ENCODE measurements at places on chromosomes 4 and X.

- H3K27ac ChIP-seq: no peak overlapping the region
- no peak for DNase-seq
- peaks cover 3% of the 10 kb centered on the region for H3K4me1 ChIP-seq
Measured at GRCh38 chr4:98887145-98887544, 41.8 kb downstream of the EIF4E start.

- peaks cover 4% of the 10 kb centered on the region for H3K36me3 ChIP-seq
- no peak for DNase-seq
- no peak overlapping the region for H3K4me3 ChIP-seq
- no peak overlapping the region for H3K27ac ChIP-seq
Measured at GRCh38 chr4:14596904-14597303, 405.4 kb upstream of the CPEB2 start.

DNA sequence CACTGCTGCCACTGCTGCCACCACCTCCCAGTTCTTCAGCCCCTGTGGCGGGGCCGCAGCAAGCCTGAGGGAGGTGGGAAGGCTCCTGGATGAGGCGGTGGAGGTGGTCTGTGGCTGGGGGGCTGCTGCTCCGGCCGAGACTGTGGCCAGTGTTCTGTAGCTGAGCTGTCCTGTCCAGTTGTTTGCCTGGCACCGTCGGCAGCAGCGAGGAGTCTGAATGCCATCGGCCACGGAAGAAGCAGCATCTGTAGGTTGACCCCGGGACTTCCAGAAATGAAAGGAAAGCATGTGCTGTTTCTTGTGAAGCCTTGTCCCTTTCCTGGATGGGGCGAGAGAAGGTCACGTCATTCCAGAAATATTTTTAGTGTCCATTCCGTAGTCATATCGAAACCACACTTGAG lies 3.3 kb downstream of the C4orf54 start:
- H3K36me3 ChIP-seq: no peaks in the 10 kb centered on the region
- H3K4me3 ChIP-seq: no peak overlapping the region
- DNase-seq: no peak
- no peaks in the 10 kb centered on the region for H3K27me3 ChIP-seq
- no peaks in the 10 kb centered on the region for H3K4me1 ChIP-seq

DNA sequence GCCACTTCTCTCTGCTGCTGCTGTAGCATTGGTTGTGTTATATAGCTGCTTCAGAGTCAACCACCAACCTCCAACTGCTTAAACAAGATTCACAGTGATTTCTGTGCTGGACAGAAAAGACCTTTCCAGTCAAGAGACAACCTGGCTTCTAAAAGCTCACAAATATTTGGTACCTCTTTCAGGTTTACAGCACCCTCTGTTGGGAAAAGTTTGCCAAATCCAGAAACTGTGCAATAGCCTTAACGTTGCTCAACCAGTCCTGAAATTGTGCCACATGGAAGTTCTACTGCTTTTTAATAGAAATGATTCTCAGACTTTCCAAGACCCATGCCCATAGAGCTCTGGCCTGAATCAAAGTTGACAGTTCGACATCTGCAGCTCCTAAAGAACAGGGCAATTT lies 842.1 kb upstream of the HTR2C start:
- H3K36me3 ChIP-seq: no peaks in the 10 kb centered on the region
- no peak overlapping the region for H3K4me3 ChIP-seq
- H3K27ac ChIP-seq: no peak overlapping the region
- H3K27me3 ChIP-seq: no peaks in the 10 kb centered on the region

DNA sequence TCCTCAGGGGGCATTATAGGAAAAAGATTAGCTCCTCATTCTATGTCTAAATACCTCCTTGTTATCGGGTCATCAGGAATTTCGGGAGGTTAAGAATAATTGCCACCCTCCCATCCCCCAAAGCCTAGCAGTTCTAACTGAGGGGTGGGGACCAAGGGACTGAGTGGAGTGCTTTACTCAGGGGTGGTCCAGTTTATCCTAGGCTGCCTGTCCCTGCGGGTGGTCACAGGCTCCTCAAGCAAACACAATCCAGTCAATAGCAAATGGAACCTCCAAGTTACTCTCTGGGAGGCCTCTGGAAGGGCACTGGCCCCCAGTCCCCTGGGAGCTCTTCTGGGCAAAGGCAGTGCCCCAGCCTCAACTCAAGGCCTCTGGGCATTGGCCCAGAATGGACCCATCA lies 6.7 kb downstream of the ELF4 start:
- DNase-seq: no peak
- no peaks in the 10 kb centered on the region for H3K27me3 ChIP-seq
- H3K4me1 ChIP-seq: no peaks in the 10 kb centered on the region
- H3K27ac ChIP-seq: no peak overlapping the region
- no peak overlapping the region for H3K4me3 ChIP-seq
- no peaks in the 10 kb centered on the region for H3K36me3 ChIP-seq

GRCh38 chr4:15234116-15234855 lies 193.5 kb upstream of the C1QTNF7 start:
- no peaks in the 10 kb centered on the region for H3K36me3 ChIP-seq
- no peaks in the 10 kb centered on the region for H3K4me1 ChIP-seq
- peak overlapping the region; percentile 25 for H3K27ac ChIP-seq
- no peaks in the 10 kb centered on the region for H3K27me3 ChIP-seq
- no peak for DNase-seq

- H3K27me3 ChIP-seq: no peaks in the 10 kb centered on the region
- H3K4me1 ChIP-seq: no peaks in the 10 kb centered on the region
- H3K36me3 ChIP-seq: no peaks in the 10 kb centered on the region
- H3K27ac ChIP-seq: peak overlapping the region; percentile 83
- no peak overlapping the region for H3K4me3 ChIP-seq
Measured at GRCh38 chr4:123649645-123650391, 253.2 kb downstream of the SPRY1 start.

GRCh38 chr4:143021384-143021783 lies 163.3 kb upstream of the USP38 start:
- H3K27ac ChIP-seq: no peak overlapping the region
- DNase-seq: no peak
- H3K27me3 ChIP-seq: no peaks in the 10 kb centered on the region
- no peaks in the 10 kb centered on the region for H3K36me3 ChIP-seq

DNA sequence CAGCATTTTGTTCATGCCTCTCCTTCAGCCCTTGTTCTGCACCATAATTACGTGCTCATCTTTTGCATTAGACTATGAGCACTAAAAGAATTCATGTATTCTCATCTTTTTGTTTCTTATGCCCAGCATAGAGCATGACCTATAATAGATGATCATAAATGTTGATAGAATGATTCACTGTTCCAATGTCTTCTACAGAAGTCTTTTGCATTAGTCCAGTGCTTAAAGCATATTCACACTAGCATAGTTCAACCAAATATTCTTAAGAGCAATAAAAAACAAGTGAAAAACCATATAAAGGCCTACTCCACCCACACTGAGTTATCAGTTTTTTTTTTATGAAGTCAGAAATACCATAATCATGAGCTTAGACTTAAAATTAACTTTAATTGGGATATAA lies 36.5 kb upstream of the SLC10A4 start:
- no peaks in the 10 kb centered on the region for H3K27me3 ChIP-seq
- H3K36me3 ChIP-seq: no peaks in the 10 kb centered on the region
- H3K4me3 ChIP-seq: no peak overlapping the region

- H3K4me3 ChIP-seq: peak within 1 kb of the TSS; percentile 23
- no peaks in the 10 kb centered on the region for H3K4me1 ChIP-seq
- H3K27ac ChIP-seq: no peak within 1 kb of the TSS
- H3K36me3 ChIP-seq: no peaks in the 10 kb centered on the region
Measured at GRCh38 chr4:47031011-47031678, at the start of gene GABRB1. Gene GABRB1, plus strand, starts transcription at chr4:47031567.

DNA sequence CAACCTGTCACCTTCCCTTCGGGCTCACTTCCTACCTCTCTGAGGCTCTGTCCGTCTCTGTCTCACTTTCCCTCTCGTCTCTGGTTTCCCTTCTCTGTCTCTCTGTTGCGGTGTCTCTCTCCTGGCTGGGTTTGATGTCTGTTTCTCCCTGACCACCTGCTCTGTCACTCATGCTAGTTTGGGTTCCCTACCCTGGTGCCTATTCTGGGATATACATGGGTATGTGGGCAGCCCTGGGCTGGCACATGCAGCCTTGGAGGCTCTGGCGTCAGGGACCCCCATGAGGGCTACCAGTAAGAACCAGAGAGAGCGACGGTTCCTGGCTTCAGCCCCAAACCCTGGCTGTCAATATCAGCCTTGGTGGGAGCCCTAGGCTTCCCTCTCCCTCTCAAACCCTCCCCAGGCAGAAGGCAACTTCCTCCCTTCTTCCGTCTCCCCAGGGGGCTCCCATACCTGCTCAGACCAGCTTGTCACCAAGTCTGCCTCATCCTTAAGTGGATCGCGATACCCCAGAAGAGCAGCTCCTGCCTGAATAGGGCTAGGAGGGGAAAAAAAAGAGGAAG lies 314 bp downstream of the DNASE1L1 start:
- no peaks in the 10 kb centered on the region for H3K4me1 ChIP-seq
- peaks cover 33% of the 10 kb centered on the region for H3K27me3 ChIP-seq
- no peaks in the 10 kb centered on the region for H3K36me3 ChIP-seq
- H3K27ac ChIP-seq: peak overlapping the region; percentile 72
- DNase-seq: no peak

GRCh38 chrX:6021316-6022091 lies 207.2 kb downstream of the NLGN4X start:
- DNase-seq: no peak

DNA sequence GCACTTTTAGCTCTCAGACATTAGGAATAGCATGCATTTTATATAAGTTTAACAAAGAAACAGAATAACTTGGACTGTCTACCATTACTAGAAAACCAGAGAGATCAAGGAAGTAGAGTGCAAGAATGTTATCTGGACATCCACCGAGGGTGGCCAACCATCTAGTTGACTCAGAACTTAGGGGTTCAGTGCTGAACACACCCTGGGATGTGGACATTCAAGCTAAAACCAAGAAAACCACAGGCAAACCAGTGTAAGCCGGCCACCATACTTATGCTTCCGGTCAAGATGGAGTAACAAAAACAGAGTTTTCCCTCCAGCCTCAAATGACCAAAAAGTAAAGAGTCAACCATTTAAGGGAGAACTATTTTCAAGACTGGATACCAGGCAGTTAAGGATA lies 181.4 kb upstream of the MXRA5 start:
- no peak for DNase-seq
- H3K27ac ChIP-seq: no peak overlapping the region
- H3K4me3 ChIP-seq: no peak overlapping the region
- no peaks in the 10 kb centered on the region for H3K36me3 ChIP-seq

DNA sequence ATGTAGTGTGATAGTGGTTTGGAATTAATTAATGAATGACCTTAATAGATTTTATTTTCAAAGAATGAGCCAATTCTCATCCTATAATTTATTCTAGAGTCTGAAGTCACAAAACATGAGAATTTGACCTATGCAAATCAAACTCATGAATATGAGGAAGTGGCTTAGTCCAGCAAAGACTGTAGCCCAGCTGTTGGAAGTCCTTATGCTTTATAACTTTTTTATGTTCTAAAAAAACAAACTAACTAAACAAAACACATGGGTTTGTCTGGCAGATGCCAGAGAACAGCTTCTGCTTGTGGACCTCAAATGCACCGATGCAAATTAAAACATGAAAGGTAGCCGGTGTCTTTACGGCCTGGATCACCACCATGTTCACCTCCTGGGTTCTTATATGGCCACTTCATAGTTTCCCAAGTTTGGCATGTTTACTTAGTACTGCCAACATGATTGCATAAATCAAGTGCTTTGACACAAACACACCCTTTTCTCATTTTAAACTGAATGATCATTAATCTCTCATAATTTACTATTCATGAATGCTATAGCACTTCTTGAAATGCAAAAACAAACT lies 277.4 kb downstream of the PAPSS1 start:
- H3K27ac ChIP-seq: no peak overlapping the region
- H3K4me3 ChIP-seq: no peak overlapping the region
- no peak for DNase-seq
- no peaks in the 10 kb centered on the region for H3K27me3 ChIP-seq
- no peaks in the 10 kb centered on the region for H3K4me1 ChIP-seq

- H3K27ac ChIP-seq: peak overlapping the region; percentile 80
- H3K4me3 ChIP-seq: peak overlapping the region; percentile 15
- H3K27me3 ChIP-seq: peaks cover 70% of the 10 kb centered on the region
- no peaks in the 10 kb centered on the region for H3K36me3 ChIP-seq
- no peaks in the 10 kb centered on the region for H3K4me1 ChIP-seq
- no peak for DNase-seq
Measured at GRCh38 chrX:53287493-53288138, 6.2 kb upstream of the IQSEC2 start.

- no peak for DNase-seq
- H3K36me3 ChIP-seq: no peaks in the 10 kb centered on the region
- no peak overlapping the region for H3K27ac ChIP-seq
- H3K4me3 ChIP-seq: no peak overlapping the region
- no peaks in the 10 kb centered on the region for H3K4me1 ChIP-seq
Measured at GRCh38 chr4:44221407-44221806, 227.2 kb downstream of the KCTD8 start.

- H3K27ac ChIP-seq: no peak overlapping the region
- DNase-seq: no peak
- no peaks in the 10 kb centered on the region for H3K36me3 ChIP-seq
- H3K4me1 ChIP-seq: no peaks in the 10 kb centered on the region
- H3K4me3 ChIP-seq: no peak overlapping the region
- no peaks in the 10 kb centered on the region for H3K27me3 ChIP-seq
Measured at GRCh38 chr4:153197301-153197700, 6.9 kb upstream of the TRIM2 start.

- no peak overlapping the region for H3K4me3 ChIP-seq
- no peaks in the 10 kb centered on the region for H3K27me3 ChIP-seq
- H3K4me1 ChIP-seq: no peaks in the 10 kb centered on the region
- no peaks in the 10 kb centered on the region for H3K36me3 ChIP-seq
Measured at GRCh38 chr4:92334716-92335350, 31.1 kb downstream of the GRID2 start.

DNA sequence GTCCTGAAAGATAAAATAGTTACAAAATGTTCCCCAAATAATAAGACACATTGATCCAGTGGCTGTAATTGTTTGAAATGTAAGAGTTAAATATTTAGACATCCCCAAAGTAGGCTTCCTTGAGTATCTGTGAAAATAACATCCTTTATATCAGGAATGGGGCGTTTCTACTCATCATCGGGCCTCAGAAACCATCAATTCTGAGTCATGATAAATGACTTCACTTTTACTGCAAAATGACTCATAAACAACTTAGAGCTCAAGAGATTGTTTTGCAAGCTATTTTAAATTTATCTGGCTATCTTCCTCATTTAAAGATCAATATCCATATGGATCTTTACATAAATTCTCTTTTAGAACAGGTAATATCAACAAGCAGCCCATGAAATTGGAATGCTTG lies 369.4 kb upstream of the CNKSR2 start:
- no peaks in the 10 kb centered on the region for H3K27me3 ChIP-seq
- no peak overlapping the region for H3K27ac ChIP-seq
- no peaks in the 10 kb centered on the region for H3K4me1 ChIP-seq
- H3K4me3 ChIP-seq: no peak overlapping the region
- DNase-seq: no peak

DNA sequence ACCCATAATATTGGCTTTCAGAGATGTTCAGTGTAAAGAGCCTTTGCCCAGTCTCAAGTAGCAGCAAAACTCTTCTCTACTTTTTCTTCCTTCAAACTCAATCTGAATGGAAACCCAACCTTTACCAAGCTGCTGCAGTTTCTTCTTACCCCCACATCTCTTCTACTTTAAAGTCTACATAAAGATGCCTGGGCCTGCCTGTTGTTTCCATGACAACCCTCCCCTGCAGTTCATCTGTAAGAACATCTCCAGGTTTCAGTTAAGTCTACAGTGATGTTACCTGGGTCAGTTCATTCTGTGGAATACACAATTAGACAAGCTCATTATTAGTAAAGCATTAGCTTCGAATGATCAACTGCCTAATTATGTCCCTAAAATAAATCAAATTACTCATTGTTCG lies 81.4 kb downstream of the SPANXN3 start:
- H3K36me3 ChIP-seq: no peaks in the 10 kb centered on the region
- H3K27ac ChIP-seq: no peak overlapping the region
- H3K4me3 ChIP-seq: no peak overlapping the region
- H3K27me3 ChIP-seq: peaks cover 3% of the 10 kb centered on the region
- no peak for DNase-seq
